ENCODE measurements at places on chromosomes 1 and 21. TPM values are rescaled to one million over a fixed set of nuclear protein-coding genes. Genes with fewer than 3 reads are reported as not detected.

The GBP7 gene
- total RNA-seq = not detected

The LEFTY1 gene
- not detected for total RNA-seq

The ZBTB8OS gene
- total RNA-seq = 17.4 TPM

The IL20 gene
- not detected for total RNA-seq

The ZNF672 gene
- 44.9 TPM for total RNA-seq

The LAPTM5 gene
- total RNA-seq = 39.8 TPM

The PROK1 gene
- 7.4 TPM for total RNA-seq

DNA sequence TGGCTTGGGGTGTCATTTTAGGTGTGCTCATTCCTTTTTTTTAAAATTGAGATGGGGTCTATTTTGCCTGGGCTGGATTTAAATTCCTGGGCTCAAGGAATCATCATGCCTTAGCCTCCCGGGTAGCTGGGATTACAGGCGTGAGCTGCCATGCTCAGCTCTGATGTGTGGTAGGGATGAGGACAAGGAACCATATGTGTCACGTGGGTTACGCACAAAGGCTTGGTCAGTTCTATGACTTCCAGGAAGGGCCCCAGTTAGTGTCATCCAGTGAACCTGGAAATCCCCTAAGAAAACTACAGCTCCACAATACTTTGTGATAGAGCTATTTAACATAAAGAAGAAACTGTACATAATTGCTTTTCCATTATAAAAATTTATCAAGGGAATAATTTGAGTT is 6.7 kb upstream of the METTL25B start:
- DNase-seq = no peak

- DNase-seq = no peak
These were observed 575 bp downstream of the TRIM67 start for GRCh38 chr1:231162297-231162969.

- DNase-seq = no peak
These were observed 3.1 kb downstream of the BTG2 start for GRCh38 chr1:203308328-203308922.

DNA sequence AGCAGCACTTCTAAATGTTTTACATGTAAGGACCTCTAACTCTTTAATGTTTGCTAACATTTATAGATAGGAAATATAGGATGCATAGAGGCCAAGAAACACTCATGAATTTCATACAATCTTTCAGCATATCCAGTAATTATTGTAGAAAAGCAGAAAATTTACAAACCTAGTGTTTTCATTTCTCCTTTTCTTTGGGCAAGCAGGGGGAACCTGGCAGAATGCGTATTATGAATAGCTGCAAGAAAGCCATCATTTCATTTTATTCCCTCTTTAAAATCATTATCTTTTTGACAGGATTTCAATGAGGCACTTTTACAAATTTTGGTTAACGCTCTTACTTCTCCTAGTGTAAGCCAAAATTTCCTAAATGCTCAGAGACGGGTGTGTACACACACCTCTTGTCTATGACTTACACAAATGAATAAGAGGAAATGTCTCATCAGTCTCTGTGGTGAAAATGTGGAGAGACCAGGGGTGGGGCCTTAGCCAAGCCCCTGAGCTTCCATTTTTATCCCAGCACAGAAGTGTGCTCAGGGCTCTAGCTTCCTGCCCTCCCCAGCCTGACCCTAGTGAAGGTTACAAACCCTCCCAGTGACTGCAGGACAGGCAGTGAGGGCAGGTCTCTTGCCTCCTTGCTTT is 91.6 kb downstream of the LRRC8C start:
- DNase-seq = no peak

DNA sequence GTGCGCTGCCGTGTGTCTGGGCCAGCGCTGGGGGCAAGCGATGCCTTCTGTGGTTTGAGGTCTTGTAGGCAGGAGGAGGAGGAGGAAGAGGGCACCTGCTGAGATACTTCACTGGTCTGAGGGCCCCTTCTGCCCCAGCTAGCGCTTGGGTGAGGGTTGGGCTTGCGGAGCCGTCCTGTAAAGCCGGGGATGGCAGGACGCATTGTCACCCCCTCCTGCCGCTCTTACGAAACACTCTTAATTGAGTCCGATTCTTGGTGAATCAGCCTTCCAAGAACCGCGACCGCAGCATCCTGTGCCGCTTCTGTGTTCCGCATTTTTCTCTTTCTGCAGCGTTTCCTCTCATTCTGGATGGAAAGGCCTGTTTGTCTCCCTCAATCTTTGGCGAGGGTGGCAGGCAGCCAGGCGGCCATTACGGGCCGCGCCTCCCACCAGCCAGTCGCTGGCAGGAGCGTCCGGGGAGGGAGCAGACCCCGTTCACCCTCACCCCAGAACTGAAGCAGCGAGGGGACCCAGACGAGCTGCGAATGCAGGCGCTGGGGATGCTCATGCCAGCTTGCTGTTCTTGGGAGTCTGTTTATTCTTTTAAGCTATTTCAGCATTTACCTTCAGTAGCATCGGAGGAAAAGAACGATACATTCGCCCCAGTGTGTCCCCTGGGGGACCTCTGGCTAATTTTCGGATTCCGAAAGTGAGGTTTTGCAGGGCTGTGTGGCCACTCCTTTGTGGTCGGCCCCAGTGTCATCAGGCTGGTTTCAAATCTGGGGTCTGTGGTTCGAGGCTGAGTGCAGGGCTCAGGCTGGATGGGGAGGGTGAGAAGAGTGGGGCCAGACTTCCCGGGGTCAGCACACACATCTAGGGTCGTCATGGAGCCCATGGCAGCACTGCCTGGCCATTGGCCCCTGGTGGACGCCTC is 62.7 kb downstream of the SKI start:
- no peak for DNase-seq

- no peak for DNase-seq
These were observed 25.4 kb downstream of the RIPK4 start for GRCh38 chr21:41741253-41742072.

DNA sequence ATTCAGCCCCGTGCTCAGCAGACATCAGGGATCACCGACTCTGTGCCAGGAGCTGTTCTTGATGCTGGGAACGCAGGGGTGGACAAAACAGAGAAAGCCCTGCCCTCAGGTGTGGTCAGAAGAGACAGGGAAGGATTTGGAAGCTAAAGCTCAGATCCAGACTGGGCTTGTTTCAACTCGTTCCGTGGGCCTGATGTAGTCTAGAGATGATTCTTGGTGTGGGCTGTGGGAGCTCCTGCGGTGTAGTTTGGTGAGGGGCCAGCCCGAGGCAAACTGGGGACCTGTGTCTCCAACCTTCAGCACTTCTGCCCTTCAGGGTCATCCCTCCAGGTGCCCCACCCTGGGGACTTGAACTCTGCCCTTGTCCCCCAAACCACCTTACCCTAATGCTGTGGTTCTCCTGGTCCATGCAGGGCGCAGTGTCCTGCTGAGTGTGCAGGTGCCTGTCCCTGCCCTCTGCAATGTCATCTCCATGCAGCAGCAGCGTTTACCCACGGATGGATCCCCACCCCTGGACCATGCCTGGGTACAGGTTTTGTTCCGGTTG is 17.3 kb upstream of the ABCG1 start:
- peak; percentile 74 for DNase-seq

GRCh38 chr1:29322861-29323585 is 86.7 kb downstream of the PTPRU start:
- DNase-seq = no peak

DNA sequence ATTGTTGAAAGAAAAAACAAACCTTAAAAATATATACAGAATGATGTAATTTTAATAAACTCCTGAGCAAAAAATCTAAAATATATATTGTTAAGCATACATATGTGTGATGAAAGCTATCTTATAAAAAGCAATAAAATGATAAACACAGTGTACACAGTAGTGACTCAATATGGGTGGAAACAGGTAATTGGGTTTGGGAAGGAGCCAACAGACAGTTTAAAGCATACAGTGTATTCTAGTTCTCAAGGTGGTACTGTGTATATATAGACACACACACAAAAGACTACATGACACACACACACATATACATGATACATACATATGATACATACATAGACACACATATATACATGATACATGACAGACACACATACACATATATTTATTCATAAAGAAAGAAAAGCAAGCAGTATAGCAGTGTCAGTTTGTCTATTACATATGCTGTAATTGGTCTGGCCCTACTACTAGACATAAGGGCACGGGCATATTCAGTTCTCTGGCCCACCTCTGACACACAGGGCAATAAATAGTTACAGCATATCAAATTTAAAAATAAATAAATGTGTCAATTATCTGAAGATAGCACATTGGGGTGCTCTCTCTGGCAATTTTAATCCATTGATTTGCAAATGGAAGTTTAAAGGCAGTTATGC is 330.2 kb downstream of the S1PR1 start:
- DNase-seq = no peak

DNA sequence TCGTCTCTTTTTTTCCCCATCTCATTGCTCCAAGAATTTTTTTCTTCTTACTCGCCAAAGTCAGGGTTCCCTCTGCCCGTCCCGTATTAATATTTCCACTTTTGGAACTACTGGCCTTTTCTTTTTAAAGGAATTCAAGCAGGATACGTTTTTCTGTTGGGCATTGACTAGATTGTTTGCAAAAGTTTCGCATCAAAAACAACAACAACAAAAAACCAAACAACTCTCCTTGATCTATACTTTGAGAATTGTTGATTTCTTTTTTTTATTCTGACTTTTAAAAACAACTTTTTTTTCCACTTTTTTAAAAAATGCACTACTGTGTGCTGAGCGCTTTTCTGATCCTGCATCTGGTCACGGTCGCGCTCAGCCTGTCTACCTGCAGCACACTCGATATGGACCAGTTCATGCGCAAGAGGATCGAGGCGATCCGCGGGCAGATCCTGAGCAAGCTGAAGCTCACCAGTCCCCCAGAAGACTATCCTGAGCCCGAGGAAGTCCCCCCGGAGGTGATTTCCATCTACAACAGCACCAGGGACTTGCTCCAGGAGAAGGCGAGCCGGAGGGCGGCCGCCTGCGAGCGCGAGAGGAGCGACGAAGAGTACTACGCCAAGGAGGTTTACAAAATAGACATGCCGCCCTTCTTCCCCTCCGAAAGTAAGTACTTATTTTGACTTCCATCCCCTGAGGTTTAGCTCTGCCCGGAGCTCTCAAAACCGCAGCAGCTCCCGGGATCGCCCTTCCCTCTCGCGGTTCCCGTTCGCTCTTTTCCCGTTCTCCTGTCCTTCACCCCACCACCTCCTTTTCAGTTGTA is 1.5 kb downstream of the TGFB2 start:
- DNase-seq = no peak

- peak; percentile 94 for DNase-seq
These were observed 12.6 kb downstream of the ZC3H12A start for GRCh38 chr1:37486680-37487618.

GRCh38 chr21:16117851-16118590 is 388.2 kb downstream of the USP25 start:
- no peak for DNase-seq

- no peak for DNase-seq
These were observed 37.0 kb upstream of the B3GALT5 start for GRCh38 chr21:39575775-39576174.

- DNase-seq = no peak
These were observed 12.3 kb downstream of the SLC44A3 start for GRCh38 chr1:94832446-94832845.

- no peak for DNase-seq
These were observed 8.9 kb downstream of the RAB3B start for GRCh38 chr1:51981555-51981954.

GRCh38 chr1:110857964-110858948 is 14.7 kb upstream of the CD53 start:
- no peak for DNase-seq

DNA sequence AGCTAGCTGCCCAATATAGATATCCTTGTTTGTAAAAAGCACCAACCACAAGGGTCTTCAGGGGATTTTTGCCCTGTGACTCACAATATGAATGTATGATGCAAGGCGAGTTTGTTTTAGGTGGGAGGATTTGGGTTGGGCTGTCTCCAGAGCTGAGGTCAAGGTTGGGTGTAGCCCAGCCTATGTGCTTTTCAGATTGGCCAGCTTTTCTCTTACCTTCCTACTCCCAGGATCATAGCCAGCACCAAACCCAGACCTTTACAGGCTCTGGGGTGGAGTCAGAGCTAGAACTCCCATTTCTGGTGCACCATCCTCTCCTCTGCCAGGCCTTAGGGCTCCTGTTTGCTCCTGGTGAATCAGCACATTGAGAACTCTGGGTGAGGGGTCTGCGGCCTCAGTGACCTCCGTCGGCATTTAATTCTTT is 55.6 kb upstream of the GCLM start:
- no peak for DNase-seq

DNA sequence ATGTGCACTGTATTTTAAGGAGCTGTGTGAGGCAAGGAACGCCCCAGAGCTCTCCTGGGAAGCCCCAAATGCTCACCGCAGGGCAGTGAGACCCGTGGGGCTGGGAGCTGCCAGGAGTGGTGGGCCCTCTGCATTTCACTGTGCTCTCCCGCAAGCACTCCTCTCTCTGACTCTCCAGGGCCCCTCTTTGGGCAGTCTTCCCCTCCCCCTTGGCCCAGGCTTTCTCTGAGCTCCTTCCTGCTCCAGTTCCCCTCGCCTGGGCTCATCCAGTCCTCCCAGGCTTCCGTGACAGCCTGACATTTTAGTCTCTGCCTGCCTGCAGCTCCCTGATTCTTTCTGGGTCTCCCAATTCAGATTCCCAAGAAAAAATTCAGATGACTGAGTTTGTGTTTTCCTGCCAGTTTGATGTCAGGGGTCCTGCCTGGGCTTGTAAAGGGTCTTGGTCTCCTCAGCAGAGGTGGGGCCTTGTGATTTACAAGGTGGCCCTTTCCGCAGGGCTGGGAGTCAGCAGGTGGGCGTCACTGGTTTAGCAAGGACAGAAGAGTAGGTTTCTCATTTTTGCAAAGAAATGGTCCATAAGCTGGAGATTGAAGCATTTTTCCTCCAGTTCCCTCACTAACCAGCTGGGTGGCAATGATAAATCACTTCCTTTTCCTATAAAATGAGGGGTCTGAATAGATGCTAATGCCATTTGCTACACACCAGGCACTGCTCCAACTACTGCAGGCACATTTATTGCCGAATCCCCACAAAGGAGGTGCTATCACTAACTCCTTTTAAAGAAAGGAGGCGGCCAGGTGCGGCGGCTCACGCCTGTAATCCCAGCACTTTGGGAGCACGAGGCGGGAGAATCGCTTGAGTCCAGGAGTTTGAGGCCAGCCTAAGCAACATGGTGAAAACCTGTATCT is 1.9 kb upstream of the CA6 start:
- no peak for DNase-seq

DNA sequence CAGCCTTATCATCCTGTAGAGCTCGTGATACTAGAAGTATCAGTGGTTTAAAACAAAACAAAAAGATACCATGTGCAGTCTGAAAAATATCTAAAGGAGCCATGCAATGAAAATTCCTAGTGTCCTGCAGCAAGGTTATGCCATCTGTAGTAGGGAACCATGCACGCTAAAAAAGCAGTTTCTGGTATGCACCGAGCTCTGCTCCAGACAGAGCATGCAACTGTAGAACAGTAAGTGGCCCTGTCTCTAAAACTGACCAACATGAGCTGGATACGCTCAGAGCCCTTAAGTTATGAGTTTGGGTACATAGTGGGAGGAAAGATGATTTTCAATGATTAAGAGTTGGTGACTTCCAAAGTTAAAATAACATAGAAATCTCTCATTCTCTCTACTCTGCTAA is 159.3 kb upstream of the ADAMTS5 start:
- DNase-seq = no peak

Measured in vagina (tissue), 2 donors.